ENCODE measurements at places on chromosomes 7 and 10.

GRCh38 chr10:85459906-85460305 is 906.7 kb downstream of the GRID1 start:
- DNase-seq: no peak

- no peak for DNase-seq
These were observed 214.9 kb upstream of the ZMIZ1 start for GRCh38 chr10:78853864-78854263.

GRCh38 chr7:127702938-127703337 is 50.9 kb downstream of the SND1 start:
- DNase-seq: no peak

DNA sequence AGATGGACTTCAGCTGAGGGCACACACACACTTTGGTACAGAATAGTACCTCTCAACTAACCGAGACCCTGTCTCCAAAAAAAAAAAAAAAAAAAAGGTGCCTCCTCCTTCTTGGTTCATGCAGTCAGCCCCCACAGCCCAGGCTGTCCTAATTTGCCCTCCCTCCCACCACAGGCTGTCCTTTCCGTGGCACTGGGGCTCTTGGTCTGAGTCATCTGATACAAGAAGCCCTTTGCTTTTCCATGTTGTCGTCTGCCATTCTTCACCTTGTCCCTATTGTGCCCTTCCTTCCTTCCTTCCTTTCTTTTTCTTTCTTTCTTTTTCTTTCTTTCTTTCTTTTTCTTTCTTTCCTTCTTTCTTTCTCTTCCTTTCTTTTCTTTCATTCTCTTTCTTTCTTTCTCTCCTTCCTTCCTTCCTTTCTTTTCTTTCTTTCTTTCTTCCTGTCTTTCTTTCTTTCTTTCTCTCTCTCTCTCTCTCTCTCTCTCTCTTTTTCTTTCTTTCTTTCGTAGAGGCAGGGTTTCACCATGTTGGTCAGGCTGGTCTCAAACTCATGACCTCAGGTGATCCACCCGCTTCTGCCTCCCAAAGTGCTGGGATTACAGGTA is 96.0 kb upstream of the IKZF1 start:
- no peak for DNase-seq

DNA sequence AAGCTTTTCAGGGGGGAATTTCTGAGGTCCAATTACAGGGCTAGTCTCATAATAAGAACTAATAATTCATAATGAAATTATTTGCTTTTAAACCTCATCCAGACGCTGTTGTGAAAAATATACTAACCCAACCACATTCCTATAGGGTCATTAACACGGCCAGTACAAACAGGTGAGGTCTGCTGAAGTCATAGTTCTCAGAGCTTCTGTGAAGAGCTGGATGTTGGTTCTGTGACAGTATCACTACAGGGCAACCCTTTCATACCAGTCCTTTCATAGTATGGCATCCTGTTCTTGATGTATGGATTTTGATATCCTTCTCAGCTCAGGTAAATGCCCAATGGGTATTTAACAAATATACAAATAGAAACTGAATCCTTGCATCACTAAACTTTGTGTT is 62.3 kb upstream of the FAM133B start:
- no peak for DNase-seq

DNA sequence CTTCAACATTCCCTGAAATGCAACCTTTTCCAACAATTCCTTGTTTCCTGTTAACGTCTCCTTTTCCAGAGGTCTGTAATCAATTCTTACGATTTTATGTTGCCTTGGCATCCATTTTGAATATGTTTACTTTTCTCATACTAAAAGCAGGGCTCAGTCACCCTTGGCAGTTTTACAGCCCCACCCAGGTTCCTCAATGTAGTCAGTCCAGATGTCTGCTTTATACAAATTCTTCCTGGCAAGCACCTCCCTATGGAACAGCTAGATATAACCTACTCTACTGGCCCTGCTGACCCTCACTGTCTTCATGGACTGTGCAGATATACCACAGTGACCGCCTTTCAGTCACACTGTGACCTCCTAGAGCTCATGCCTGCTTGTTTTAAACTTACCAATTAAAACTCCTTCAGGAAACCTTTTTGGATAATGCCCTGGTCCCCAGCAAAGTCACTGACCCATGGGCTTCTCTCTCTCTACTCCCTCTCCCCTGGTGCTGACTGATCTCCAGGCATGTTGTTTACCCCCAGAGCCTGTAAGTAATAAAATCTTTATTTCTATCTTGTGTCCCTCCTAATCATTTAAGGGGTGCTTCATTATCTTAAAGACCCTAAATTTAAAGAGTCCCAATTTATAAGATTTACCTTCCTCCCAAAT is 147.1 kb upstream of the STEAP1 start:
- DNase-seq: no peak

DNA sequence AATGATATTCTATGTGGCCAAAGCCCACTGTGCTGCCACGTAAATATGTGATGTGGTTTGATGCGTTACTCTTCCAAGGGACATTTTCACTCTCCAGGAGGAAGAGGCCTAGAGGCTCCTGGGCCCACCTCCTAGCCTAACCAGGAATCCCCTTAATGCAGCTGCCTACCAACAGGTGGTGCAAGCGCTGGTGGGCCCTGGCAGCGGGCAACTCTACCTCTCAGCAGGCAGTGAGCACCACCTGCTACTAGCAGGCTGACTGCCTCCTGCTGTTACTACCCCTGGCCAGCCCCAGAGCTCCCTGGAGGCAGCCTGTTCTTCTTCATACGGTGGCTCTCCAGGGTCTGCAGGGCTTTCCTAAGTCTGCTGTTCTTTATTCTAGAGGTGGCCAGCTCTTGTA is 62.8 kb downstream of the CDH23 start:
- DNase-seq: no peak

- DNase-seq: no peak
These were observed 19.4 kb upstream of the LRRN3 start for GRCh38 chr7:111071556-111071955.

GRCh38 chr7:84336303-84336702 is 141.7 kb upstream of the SEMA3A start:
- no peak for DNase-seq

GRCh38 chr10:97852840-97853405 is 3.3 kb downstream of the GOLGA7B start:
- DNase-seq: no peak

- no peak for DNase-seq
These were observed 4.5 kb downstream of the TNS3 start for GRCh38 chr7:47577321-47577919.

GRCh38 chr7:45064047-45064725 is 24.6 kb downstream of the NACAD start:
- DNase-seq: no peak

- DNase-seq: no peak
These were observed 4.5 kb downstream of the NEUROG3 start for GRCh38 chr10:69568472-69569395.

- no peak for DNase-seq
These were observed 2.7 kb downstream of the FRAT1 start for GRCh38 chr10:97321804-97322190.

DNA sequence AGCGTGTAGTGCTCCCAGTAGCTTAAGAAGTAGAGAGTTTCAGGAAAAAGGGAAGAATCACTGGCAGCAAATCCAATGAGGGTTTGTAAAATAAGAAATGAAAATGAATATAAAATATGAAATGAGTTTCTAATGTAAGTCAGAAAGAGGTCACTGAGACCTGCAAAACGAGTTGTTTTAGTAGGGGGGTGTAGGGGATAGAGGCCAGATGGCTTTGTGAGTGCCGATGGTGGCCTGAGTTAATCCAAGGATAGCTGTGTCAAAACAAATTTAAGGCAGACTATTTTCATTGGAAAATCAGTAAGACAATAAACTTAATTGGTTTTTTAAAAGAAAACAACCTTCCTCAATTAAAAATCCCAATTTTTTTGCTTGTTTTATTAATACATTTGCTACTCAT is 745 bp upstream of the ASB15 start:
- DNase-seq: no peak

DNA sequence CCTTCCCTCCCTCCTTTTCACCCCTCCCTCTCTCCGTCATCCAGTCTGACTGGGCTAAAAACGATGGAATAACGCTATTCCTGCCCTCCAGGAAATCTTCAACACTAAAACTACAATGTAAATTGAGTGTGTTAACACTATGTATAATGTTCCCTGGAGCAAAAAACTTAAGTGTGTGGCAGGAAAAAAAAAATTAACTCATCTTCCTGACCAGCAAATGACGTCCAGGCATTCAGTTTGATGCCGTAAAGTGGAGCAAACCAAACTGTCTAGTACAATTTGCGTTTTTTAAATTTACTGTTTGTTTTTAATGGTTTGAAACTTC is 545 bp upstream of the MTPN start:
- no peak for DNase-seq

- DNase-seq: no peak
These were observed 87.8 kb downstream of the ADCY1 start for GRCh38 chr7:45662018-45662417.

DNA sequence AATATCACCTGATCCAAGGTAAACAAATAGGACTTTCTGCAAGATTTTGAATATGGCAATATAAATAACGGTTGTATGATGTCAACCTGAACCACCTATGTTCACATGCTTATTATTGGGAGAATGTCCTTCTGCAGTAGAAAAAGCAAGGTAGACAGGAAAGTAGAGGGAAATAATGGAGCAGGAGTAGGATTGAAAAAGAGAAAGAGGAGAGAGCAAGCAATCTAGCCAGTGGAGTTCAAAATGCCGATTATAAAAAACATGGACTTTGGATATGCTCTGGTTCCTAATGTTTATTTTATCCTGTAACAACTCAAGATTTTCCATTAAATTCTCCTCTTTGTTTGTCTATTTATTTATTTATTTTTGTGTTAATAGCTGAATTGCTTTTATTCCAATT is 878.0 kb upstream of the KCND2 start:
- no peak for DNase-seq

DNA sequence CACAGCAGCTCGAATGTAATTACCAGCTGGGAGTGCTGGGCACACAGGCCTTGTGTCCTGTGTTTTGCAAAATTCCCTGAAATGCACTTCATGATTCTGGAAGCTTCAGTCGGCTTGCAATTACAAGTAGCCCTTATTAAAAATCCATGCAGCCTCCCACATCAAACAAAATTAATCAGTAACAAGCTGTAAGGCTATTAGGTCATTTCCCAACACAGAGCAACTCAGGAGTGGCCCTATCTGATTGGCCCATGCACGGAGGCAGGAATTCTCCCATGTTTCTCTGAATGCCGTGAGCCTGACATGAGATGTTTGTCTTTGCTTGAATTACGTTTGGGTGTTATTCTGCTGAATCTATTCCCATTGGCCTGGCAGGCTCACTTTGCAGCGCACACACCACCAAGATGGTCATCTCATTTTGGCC is 36.9 kb downstream of the FOXL3 start:
- DNase-seq: no peak

DNA sequence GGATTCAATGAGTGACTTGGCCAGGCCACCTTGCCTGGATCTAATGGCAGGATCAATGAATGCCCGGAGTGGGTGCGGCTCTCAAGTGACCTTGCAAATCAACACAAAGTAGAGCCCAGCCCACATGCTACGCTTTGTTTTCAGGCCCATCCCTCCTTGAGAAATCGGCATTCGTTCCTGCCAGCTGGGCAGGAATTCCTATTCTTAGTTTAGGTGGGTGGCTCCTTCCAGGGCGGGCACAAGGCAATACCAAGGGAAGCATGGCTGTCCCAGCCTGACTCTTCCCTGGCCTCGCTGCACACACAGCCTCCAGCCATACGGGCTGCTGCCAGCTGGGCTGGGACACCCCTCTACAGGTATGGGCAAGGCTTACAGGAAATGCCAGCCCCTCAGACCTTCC is 119.3 kb downstream of the SH3PXD2A start:
- DNase-seq: no peak

DNA sequence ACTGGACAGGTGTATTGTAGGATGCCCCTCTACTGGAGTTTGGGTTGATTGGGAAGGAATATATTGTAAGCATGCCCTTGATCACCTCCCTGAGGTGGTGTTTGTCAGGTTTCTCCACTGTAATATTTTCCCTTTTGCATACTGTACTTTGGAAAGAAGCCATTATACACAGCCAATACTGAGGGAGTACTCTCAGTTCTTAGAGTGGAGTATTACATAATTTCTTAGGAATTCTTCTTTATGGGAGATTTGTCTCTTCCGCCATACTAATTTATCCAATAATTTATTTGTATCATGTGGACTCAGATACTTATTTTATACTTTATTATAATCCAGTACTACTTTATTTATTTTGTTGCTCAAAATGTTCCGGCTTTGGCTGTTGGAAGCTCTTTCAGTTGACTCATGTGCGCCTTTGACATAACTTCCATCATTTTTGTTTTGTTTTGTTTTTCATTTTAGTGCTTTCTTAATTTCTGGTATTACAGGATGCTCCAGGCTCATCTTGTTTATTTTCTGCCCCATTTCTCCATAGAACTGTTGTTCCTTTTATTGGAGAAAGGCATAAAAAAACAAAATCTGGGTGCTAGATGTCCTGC is 29.7 kb downstream of the MKLN1 start:
- DNase-seq: no peak

- no peak for DNase-seq
These were observed 94.5 kb downstream of the MAD1L1 start for GRCh38 chr7:2138146-2138765.

DNA sequence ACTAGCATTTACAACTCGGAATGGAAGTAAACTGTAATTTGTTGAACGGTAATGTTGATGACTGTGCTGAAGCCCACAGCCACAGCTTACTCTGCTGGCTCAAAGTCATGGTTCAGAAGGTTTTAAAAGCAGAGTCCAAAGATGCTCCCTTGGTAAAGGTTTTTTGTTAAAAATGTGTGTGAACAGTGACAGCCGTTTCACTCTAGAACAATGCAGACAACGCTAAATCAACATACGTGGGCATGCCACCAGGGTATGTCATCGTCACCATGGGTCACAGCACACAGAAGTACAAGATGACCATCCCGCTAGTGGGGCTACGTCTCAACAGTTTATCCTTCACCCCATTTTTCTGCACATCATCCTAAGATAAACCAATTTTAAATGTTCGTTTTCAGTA is 106.5 kb upstream of the LANCL2 start:
- DNase-seq: no peak

GRCh38 chr10:126302476-126302756 is 85.9 kb downstream of the ADAM12 start:
- DNase-seq: no peak

- peak; percentile 91 for DNase-seq
These were observed 9.1 kb upstream of the ASIC3 start for GRCh38 chr7:151038951-151039849.

GRCh38 chr7:2096692-2097387 is 135.9 kb downstream of the MAD1L1 start:
- DNase-seq: no peak

GRCh38 chr10:131314148-131314547 is 2.6 kb upstream of the TCERG1L start:
- DNase-seq: no peak

GRCh38 chr10:30185916-30186315 is 126.5 kb upstream of the JCAD start:
- DNase-seq: peak; percentile 76

Measured in ELR (cell line).